Heart left ventricle (tissue), 16 donors: ENCODE measurements at places on chromosomes 13 and 19. TPM values are rescaled to one million over a fixed set of nuclear protein-coding genes. Genes with fewer than 3 reads are reported as not detected.

DNA sequence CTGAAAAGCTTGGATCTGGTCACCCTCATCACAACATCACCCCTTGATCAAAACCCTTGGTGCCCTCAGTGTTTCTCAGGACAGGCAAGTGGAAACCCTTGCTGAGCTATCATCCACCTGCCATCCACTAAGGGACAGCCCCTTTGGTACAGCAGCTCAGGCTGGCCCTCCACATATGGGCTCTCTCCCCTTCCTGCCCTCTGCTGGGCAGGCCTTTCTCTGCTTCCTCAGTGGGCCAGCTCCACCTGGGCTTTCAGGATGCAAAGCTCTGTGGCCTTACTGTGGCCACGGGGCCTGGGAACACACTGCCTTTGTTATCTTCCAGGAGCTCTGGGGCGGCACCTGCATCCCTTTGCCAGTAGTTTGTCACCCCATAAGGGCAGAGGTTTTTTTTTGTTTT lies 4.9 kb downstream of the SUGP1 start:
- no peaks in the 10 kb centered on the region for H3K27me3 ChIP-seq
- DNase-seq, result no peak
- H3K4me3 ChIP-seq, result no peak overlapping the region
- H3K36me3 ChIP-seq, result no peaks in the 10 kb centered on the region

- no peak overlapping the region for H3K4me3 ChIP-seq
- no peaks in the 10 kb centered on the region for H3K27me3 ChIP-seq
- DNase-seq, result no peak
- no peak overlapping the region for H3K27ac ChIP-seq
These were observed 412.0 kb downstream of the FGF14 start for GRCh38 chr13:101989798-101990350.

GRCh38 chr13:76745261-76746200 lies 140.7 kb downstream of the KCTD12 start:
- H3K27ac ChIP-seq, result no peak overlapping the region
- no peaks in the 10 kb centered on the region for H3K27me3 ChIP-seq
- no peaks in the 10 kb centered on the region for H3K36me3 ChIP-seq
- no peaks in the 10 kb centered on the region for H3K4me1 ChIP-seq

DNA sequence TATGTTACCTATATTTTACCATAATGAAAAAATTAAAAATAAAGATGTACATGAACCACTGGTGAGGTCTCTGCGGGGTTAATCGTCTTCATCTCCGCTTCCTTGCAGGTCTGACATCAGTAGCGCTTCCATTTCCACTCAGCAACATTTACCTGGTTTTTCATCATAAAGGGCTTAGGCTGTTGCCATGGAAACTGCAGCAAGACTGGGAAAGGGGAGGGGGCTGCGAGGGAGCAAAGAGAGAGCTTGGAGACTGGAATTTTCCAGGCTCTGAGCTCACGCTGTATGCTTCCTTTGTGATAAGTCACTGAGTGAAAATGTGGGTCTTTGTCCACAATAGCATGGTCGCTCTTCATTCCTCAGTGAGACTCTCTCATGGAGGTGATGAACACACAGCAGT lies 136.6 kb upstream of the USP29 start:
- no peaks in the 10 kb centered on the region for H3K36me3 ChIP-seq
- H3K27me3 ChIP-seq, result no peaks in the 10 kb centered on the region
- H3K4me3 ChIP-seq, result no peak overlapping the region
- no peaks in the 10 kb centered on the region for H3K4me1 ChIP-seq

Gene FUT2
- not detected for total RNA-seq

Gene ZNF813
- total RNA-seq, result 1.0 TPM

Gene EHD2
- 88.9 TPM for total RNA-seq
